NCI-H510A treated with DMSO at 0.1 percent for 48 hours (cell line): ENCODE measurements at places on chromosomes 2 and 18.

DNA sequence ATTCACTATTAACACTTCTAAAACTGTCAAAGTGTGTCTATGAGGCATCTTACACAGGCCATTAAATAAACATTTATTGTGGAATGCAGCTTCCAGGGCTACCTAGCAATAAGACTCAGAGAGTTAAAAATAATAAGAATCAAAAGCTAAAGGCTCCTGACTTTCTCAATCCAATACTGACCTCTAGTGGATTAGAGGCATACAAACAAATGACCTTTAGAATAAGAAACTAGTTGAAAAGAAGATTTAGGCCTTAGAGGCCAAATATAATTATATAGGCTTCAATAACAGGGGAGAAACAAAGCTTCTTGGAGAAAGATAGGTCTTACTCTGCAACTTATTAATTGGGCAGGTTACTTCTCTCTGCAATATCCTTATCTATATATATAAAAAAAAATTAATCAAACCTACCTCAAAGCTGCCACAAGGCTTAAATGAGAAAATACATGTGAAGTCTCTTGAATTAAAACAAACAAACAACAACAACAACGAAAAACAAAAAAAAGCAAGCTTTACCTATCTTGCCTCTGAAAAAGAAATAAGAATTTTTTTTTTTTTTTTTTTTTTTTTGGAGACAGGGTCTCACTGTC, 246.1 kb downstream of the EXOC6B start:
- DNase-seq = peak; percentile 73

DNA sequence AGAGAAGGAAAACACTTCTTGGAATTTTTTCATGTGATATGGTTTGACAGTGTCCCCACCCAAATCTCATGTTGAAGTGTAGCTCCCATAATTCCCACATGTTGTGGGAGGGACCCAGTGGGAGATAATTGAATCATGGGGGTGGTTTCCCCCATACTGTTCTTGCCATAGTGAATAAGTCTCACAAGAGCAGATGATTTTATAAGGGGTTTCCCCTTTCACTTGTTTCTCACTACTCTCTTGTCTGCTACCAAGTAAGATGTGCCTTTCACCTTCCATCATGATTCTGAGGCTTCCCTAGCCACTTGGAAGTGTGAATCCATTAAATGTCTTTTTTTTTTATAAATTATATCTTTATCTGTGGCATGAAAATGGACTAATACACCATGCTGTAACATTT, 250.7 kb downstream of the LPIN1 start:
- DNase-seq = no peak

GRCh38 chr2:160062292-160063005, at the start of gene PLA2R1:
TSS of gene PLA2R1 (minus strand) at chr2:160062615. CDS start at chr2:160062403, 212 bp downstream.
- no peak for DNase-seq

DNA sequence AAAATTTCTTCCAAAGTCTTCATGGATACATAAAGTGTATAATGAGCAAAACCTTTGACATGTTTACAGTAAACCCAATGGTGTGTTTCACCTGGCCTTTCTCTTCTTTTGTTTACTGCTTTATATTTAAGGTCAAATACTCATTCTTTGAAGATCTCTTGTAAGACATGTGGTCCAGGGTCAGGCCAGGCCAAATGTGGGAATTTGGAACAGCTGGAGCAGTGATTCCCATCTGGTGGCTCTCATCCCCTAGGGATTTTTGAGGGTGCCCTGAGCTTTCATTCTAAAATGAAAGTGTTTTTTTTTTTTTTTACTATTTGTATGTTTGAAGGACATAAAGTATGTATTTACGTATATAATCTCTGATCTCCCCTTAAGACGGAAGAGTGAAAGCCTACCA, 13.8 kb upstream of the MGAT5 start:
- no peak for DNase-seq

DNA sequence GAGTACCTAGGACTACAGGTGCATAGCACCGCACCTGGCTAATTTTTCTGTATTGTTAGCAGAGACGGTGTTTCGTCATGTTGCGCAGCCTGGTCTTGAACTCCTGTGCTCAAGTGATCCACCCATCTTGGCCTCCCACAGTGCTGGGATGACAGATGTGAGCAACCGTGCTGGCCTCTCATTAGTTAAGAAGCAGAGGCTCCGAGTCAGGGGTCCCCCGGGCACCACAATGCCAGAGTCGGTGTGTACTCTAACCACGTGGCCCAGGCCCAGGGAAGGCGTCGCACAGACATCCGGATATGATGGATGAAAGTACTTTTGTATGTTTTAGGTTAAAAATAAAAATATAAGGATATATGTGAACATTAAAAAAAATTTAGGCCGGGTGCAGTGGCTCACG, 28.3 kb upstream of the HPCAL1 start:
- DNase-seq = no peak

- DNase-seq = peak; percentile 13
These were observed 676 bp downstream of the ACTR2 start for GRCh38 chr2:65228263-65228750.

- DNase-seq = no peak
These were observed 54.1 kb upstream of the CAVIN2 start for GRCh38 chr2:191901031-191901430.

DNA sequence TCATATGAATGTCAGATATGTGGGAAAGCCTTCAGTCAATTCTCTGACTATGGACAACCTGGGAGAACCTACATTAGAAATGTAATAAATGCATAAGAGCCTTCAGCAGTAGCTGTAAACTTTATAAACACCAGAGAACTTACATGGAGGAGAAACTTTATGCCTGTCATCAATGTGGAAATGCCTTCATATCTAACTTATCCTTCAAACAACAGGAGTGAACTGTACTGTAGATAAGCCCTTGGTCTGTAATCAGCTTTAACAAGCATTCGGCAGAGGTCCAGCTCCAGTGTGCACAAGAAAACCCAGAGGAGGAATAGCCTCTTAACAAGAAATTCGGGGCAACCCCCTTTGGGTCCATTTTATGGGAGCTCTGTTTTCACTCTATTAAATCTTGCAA, 14.8 kb upstream of the UXS1 start:
- DNase-seq = no peak

GRCh38 chr18:9546468-9546867, 67.9 kb downstream of the PPP4R1 start:
- DNase-seq = no peak

GRCh38 chr2:76157531-76157930, 446.8 kb upstream of the GCFC2 start:
- no peak for DNase-seq

DNA sequence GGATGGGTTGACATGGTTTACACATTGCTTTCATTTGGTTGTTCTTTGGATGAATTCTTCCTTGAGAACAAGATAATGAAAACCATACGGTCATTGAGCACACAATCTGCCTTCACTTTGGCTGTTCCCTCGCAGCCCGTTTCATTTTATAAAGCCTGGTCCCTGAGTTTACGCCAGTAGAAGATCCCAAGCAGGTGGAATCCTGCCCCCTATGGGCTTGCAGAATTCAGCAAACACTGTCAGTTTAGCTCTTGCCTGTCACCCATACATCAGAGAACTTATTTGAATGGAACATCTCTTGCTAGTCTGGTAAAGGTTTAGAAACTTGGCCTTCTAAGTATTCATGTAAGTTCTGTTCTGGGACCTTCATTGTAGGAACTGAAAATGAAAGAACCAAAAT, 666.4 kb upstream of the ZEB2 start:
- DNase-seq = no peak

- peak; percentile 36 for DNase-seq
These were observed 14.0 kb upstream of the IMP4 start for GRCh38 chr2:130328710-130329109.

GRCh38 chr2:214311031-214311533, 99.8 kb upstream of the VWC2L start:
- no peak for DNase-seq

DNA sequence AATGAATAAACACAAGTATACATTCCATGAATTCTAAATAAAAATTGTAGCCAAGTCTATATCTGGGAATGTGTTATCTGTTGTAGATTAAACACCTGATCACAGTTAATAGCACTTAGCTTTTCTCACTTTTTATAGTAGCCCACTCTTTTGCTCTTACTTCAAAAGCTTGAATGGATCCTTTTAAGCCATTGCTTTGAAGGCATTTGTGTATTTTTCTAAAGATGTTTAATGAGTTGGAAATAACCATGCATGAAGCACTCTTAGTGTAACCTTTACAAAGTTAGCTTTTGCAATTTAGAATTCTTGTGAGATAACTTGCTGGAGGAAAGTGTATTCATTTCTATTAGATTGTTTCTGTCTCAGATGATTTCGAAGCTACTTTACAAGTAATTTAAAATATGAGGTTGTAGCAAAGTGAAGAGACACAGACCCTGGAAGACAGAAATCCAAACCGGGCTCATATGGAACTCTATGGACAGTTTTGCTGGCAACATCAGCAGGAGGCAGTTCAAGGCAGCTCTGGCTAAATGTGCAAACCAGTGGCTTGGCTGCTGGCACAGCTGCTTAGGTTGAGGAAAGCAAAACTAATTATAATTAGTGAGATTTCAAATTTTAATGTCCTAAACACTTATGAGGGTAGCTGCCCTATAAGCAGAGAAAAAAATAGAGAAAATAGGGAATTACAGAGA, 469.8 kb upstream of the ZEB2 start:
- DNase-seq = no peak

GRCh38 chr18:34121200-34121721, 103.5 kb downstream of the NOL4 start:
- peak; percentile 89 for DNase-seq

DNA sequence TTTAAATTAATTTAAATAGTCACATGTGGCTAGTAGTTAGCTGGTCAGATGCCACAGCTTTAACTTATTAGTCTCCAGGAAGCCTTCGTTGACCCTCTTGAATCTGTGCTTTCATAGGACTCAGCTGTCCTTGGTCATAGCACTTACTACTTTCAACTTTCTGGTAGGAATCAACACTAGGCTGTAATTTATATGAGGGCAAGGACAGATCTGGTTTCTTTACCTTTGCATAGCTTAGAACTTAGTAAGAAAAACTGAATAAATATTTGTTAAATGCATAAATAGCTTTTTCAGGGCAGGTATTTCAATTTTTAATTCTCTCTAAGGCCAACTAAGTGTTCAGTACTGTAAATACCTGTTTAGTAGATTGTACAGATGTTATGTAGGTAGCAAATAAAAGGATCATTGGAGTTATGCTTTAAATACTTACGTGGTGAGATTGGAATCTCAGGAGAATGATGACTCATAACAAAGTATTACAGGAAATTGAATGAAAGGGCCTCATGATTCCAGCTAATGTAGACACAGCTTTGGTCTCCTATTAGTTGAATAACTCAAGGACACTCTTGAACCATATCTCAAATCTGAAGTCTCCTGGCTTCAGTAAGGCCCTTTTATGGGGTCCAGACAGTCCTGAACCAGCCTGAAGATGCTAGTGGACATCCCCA, 2.6 kb downstream of the CLIP4 start:
- peak; percentile 16 for DNase-seq

GRCh38 chr2:2528846-2529245, 197.8 kb upstream of the MYT1L start:
- DNase-seq = no peak

GRCh38 chr2:237091779-237092436, 6.2 kb downstream of the COPS8 start:
- no peak for DNase-seq

- peak; percentile 42 for DNase-seq
These were observed 62.8 kb downstream of the SESTD1 start for GRCh38 chr2:179201869-179202268.

GRCh38 chr2:86584151-86584913, 21.1 kb upstream of the CHMP3 start:
- no peak for DNase-seq

DNA sequence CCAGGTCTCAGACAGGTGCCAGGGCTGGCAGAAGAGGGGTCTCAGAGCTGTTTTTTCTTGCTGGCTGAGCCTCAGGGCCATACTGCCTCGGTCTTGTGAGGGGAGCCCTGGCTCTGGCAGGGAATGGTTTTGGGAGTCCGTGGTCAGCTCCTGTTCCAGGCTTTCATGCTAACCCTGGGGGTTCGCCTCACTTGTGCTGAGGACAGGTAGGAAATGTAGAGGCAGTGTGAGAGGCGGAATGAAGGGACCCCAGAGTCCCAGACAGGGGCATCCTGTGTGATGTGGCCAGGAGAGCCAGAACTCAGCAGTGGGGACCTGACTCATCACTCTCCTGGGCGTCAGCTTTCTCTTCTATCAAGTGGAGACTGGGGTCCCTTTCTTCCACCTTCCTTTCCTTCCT, 5.7 kb upstream of the CELF4 start:
- no peak for DNase-seq

- no peak for DNase-seq
These were observed 127.8 kb downstream of the CERS6 start for GRCh38 chr2:168583710-168584521.

DNA sequence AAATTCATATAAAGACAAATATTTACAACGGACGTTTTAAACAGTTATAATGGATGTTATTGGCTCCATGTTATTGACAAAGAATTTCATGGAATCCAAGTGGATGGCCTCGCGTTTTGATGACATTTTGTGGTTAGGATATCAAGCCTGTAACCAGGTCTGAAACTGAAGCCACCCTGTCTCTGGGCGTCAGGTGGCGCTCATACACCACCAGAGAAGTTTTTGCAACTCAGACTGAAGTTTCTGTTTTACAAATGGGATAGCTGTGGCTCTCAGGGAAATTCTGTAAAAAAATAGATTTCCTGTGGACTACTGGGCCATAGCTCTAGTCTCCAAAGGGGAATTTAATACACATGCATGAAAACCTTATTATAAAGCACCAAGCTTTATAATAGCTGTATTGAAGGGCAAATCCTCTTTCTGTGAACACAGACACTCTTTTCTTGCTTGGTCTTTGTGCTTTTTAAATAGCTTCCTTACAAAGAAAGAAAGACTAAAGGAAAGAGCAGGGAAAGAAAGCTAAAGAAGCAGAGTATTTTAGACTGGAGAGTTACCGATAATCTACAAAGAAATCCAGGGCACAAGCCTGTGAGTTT, 86.7 kb downstream of the C18orf54 start:
- DNase-seq = peak; percentile 54

DNA sequence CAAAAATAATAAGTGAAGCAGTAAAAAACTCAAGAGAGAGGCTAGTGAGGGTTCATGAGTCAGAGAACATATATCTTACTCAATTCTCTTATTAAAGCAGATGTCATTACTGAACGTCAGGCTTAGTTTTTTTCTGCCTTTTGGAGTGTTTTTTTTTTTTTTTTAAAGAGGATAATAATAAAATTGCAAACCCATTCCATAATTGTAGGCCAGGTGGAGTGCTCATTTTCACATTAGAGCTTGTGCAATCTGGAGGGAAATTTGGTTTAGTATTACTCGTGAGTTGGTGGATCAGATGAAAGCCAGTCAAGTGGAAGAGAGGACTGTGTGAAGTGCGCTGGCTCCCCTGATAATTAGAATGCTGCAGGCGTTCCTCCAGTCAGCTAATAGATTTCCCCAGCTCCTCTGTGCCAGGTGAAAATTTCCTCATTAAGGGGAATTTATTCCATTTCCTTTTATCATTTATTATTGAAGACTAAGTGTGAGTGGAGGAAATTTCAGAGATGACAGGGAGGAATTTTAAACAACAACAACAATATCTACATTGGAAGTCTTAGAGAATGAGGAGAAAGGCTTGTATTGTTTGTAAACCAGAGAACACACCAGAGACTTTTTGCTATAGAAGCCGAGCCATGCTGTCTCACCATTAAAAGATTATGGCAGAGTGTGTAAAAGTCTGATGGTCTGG, 74.6 kb downstream of the CPS1 start:
- peak; percentile 77 for DNase-seq
